ENCODE measurements at places on chromosomes 4 and X.

DNA sequence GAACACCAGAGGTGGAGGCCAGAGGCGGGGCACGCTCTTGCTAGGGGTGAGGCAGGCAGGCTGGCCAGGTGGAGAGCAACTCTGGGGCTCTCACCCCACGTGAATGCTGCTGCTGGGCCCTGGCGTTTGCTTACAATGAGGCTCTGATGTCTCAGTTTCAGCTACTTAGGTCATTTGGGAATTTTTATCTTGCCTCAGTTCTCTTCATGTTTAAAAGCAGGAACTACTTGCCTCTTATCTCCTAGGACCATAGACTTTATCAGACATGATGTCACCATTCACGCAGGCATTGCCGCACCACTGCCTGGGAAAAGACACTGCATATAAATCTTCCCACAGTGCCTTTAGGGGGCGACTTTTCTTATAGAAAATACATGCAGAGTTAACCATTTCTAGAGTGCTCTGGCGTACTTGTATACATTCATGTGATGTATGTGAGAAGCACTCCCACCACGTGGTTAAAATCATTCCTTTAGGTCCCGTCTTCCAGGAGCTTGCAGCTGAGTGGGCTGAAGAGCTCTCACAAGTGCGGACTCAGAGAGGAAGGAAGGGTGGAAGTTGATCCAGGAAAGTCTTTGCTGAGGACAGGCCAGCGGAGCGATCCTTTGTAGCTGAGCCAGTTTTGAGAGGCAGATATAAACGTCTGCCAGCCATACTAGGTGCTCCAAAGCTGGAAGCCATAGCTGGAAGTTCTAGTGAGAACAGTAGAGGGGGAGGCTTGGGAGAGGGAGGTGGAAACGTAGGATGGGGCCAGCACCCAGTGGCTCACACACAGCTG lies 84.3 kb upstream of the CLDN34 start:
- DNase-seq: no peak

DNA sequence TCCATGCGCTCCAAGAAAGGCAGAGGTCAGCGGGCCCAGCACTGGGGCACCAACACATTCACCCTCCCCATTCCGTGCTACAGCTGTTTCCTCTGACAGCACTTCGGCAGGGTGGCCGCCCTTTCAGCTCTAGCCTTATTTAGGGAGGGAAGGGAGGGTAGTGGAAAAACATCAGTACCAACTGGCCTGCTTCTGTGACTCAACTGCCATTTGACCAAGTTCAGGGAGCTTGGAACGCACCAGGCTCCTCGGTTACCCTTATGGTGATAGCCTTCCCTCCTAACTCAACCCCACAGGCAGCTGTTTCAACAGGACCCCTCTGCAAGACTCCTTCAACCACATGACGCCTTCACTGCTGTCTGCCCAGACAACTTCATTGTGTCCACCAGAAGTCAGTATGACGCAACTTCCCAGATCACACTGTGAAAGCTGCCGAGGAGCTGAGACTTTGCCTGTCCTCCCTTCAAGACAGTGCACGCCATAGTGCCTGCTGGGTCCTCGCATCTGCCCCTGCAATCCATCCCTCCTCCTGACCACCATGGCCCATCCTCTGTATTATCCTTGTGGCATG lies 132.2 kb downstream of the AFAP1 start:
- DNase-seq: no peak

GRCh38 chrX:37818031-37818430 lies 29.3 kb downstream of the DYNLT3 start:
- no peak for DNase-seq

GRCh38 chr4:34289489-34289888 lies 1954.8 kb downstream of the ARAP2 start:
- DNase-seq: no peak
